Activated CD4-positive, CD25-positive, alpha-beta regulatory T cell treated with anti-CD3 and anti-CD28 coated beads, Interleukin-2, amount 50 U/mL, for 16 hours (primary cell): ENCODE measurements at places on chromosomes 6 and 20.

DNA sequence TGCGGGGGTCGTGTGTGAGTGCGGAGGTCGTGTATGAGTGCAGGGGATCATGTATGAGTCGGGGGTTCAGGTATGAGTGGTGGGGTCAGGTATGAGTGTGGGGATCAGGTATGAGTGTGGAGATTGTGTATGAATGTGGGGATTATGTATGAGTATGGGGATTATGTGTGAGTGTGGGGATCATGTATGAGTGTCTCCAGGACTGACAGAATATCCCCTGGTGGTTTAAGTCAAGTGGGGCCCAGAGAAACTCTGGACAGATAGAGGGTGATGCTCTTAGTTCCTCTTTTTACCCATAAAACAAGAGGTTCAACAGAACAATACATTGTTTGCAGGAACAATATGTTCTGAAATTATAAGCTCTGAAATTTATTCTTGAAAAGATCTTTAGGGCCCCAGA is 131.9 kb downstream of the UST start:
- no peak for DNase-seq

GRCh38 chr20:23264545-23264944 is 86.0 kb upstream of the NXT1 start:
- DNase-seq: no peak

- peak; percentile 17 for DNase-seq
Observed at GRCh38 chr20:33554914-33555420, 65.1 kb downstream of the CBFA2T2 start.

GRCh38 chr6:157561929-157562810 is 181.2 kb downstream of the ZDHHC14 start:
- DNase-seq: no peak

- DNase-seq: no peak
Observed at GRCh38 chr20:5002077-5002413, 735 bp upstream of the SLC23A2 start.

DNA sequence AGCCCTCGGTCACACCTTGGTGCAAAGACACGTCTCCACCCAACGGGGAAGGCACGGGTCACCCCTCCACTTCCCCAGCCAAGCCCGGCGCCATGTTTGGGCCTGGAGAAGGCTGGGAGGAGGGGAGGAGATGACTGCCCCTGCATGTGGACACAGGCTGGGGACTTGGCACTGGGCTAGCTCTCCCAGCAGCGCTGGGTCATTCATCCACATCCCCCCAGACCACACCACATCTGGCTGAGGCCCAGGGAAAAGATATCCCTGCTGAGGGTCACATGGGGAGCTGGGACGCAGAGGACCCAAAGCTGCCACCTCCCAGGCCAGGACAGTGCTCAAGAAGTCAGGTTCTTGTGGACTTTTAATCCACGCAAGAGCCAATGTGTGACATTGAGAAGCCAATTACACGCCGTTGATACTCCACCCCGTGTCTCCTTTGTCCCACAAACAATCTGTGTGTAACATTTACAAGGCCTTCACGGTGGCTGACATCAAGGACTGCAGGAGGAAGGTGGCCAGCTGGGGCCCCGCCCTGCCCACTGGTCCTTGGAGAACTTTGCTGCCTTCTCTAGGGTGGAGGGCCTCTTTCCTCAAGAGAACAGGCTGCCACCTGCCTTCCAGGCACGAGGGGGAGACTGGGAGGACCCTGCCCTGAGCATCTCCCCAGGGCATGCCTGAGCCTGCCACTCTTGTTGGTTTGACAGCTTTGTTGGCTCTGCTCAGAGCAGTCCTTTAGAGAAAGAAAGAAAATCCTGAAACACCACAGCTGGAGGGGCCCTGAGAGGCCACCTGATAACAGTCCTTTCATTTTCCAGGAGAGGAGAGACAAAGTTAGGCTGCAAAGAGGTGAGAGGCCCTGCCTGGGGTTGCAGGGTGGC is 5.3 kb upstream of the IP6K3 start:
- DNase-seq: no peak

GRCh38 chr6:17705778-17706579 is 746 bp downstream of the NUP153 start:
- peak; percentile 62 for DNase-seq

GRCh38 chr6:71088166-71088565 is 131.3 kb upstream of the B3GAT2 start:
- DNase-seq: no peak

DNA sequence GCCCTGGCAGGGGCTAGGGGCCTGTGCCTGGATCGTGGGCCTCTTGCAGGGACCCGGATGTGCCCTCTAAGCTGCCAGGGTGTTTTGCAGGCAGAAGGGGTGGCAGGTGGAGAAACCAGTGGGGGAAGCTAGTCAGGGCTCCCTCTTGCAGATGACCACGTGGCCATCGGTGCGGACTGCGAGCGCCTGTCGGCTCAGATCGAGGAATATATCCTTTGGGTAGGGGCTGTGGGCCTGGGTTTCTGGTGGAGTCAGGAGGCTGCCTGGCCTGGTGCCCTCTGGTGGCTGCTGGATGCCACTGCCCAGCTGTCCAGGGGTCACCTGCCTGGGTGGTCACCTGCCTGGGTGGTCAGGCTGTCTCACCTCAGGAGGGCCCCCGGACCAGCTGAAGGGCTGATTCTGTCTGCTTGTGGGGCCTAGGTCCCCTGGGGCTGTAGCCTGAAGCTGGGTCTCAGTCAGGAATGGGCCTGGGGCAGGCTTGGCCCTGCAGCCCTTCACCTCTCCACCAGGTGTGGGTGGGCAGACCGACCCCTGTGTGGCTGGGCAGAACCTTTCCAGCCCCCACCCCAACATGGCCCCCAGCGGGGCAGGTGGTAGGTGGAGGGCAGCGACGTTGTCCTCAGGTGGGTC is 6.7 kb downstream of the TCEA2 start:
- DNase-seq: no peak

DNA sequence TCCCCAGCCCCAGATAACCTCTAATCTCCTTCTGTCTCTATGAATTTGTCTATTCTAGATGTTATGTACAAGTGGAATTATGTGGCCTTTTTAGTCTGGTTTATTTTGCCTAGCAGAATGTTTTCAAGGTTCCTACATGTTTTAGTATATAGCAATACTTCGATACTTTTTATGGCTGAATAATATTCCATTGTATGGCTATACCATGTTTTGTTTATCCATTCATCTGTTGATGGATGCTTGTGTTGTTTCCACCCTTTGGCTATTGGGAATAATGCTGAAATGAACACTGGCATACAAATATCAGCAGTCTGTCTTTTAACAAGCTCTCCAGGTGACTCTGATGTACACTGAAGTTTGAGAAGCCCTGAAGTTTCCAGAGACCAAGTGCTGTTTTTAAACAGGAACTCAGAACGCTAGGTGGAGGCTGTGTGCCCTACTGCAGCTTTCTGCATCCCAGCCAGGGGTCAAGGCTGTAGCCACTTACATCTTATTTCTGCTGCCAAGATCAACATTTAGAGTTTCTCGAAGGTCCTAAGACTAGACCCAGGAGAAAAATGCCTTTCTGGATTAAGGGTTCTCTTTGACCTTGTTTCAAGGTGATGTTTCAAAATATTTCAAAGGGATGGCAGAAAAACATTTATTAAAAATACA is 123.0 kb downstream of the SOBP start:
- DNase-seq: no peak

DNA sequence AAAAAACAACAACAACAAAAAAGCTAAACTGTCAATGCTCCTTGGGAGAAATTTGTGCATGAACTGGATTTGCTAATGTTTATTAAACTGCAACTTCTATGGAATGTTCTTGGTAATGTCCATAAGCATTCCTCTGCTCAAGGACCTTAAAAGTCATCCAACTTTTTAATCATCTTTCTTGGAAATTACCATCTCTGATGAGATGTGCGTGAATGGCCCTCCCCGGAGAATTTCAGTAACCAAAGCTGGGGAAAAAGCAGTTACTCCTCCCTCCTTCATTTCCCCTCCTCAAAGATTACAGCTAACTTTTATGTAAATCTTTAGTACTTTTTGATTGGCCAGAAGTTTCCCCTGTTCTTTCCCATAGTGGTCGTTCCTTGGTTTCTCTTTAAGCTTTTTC is 5.2 kb downstream of the TBCC start:
- no peak for DNase-seq

GRCh38 chr20:17494201-17494600 is 37.0 kb downstream of the BFSP1 start:
- DNase-seq: no peak

DNA sequence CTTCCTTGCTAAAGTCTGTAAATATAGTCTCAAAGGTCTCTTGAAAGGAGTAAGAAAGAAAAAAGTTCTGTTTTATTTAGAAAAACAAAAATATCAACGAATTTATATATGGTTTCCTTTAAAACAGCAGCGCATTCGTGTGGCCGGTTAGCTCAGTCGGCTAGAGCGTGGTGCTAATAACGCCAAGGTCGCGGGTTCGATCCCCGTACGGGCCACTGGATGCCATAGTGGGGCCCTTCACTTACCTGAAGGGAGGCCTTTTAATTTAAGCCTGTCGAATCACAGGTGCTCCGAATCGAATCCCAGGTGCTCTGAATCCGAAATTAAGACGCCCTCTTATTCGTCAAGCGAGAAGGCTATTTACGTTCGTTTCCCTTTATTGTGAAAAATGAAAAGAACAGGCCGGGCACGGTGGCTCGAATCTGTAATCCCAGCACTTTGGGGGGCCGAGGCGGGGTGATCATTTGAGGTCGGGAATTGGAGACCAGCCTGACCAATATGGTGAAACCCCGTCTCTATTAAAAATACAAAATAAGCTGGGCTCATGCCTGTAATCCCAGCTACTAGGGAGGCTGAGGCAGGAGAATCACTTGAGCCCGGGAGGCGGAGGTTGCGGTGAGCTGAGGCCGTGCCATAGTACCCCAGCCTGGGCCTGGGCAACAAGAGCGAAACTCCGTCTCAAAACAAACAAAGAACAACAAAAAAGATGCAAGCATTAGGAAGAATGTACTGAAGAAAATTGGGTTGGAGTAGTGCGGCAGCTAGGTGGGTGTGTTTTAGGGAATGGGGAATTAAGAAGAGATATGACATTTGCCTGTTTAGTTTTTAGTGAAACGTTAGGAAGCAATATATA is 195.8 kb upstream of the ZNF184 start:
- no peak for DNase-seq

GRCh38 chr6:125251516-125252220 is 50.1 kb downstream of the HDDC2 start:
- DNase-seq: no peak

GRCh38 chr6:8180327-8181159 is 78.2 kb upstream of the EEF1E1 start:
- DNase-seq: no peak

GRCh38 chr6:24412294-24412693 is 9.6 kb downstream of the MRS2 start:
- no peak for DNase-seq

- DNase-seq: no peak
Observed at GRCh38 chr6:161272635-161273273, 1.1 kb downstream of the AGPAT4 start.

DNA sequence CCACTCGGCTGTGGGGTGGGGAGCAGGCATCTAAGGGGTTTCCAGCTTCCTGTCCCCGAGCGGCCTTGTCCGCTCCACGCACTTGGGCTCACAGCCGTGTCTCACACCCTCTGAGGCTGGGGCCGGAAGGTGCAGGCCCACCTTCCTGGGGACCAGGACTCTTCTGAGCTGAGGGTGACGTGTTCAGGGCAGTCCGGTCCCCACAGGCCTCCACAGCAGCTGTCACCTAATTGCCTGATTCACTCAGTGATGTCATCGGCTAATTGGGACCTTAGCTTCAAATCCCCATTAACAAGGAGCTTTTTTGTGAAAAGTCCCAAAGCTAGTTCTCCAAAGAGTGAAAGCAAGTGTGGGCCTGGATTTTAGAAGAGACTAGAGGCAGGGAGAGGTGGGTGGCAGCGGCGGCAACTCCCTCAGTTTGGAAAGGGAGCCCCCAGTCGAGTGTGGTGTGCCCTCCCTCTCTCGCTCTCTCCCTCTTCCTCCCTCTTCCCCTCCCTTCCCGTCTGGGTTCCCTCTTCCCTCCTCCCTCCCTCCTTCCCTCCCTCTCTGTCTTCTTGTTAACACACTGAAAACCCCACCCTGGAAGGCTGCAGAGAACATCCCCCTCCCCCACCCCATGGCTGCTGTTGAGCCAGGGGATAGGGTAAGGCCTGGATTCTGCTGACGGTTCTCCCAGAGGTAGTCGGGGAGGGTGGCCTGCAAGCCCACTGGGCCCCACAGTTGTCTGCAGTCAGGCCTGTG is 39.0 kb downstream of the MYT1 start:
- DNase-seq: no peak

- DNase-seq: no peak
Observed at GRCh38 chr6:109230453-109230852, 135.1 kb downstream of the CEP57L1 start.

DNA sequence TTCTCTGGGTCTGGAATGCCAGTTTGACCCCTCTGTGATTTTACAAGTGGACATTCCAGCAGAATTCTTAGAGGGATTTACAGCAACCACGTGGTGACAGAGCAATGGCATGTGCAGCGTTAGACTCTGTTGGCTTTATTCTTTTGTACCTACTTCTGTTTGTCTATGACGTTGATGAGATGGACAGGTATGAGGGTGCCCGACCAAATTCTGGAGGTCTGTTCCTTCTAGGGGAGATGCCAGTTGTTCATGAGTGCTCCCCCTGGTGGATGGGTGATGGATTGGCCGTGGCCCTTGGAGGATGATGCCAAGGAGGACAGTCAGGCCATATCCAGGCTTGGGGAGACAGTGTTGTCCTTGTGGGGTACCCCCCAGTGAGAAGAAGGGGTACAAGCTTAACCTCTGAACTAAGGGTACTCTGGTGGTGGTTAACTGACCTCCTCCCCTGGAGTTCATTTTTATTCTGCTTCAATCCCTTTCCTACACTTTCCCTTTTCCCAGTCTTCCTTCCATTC is 198.6 kb downstream of the DTNBP1 start:
- DNase-seq: peak; percentile 40

DNA sequence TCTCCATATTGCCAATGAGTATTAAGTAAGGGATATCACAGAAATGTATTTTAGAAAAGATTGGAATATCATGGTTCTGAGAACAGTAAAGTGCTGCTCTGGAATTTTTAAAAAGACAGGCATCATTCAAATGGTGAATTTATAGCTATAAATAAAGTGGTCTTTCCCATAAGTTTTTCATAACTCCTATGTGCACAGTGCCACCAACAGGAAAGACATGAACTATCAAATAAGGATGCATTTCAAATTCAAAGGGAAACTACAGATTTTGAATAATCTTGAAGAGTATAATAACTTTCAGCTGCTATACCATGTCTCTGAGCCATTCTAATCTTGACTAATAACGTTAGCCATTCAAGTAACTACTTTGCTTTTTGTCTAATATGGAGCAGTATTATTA is 456.8 kb upstream of the GJE1 start:
- no peak for DNase-seq

- DNase-seq: no peak
Observed at GRCh38 chr20:17262786-17263185, 35.9 kb downstream of the PCSK2 start.

GRCh38 chr6:170420283-170420682 is 113.7 kb downstream of the FAM120B start:
- DNase-seq: no peak

GRCh38 chr6:13303668-13304017 is 24.7 kb downstream of the TBC1D7 start:
- DNase-seq: no peak

- no peak for DNase-seq
Observed at GRCh38 chr20:60700728-60701127, 551.3 kb upstream of the CDH4 start.
